ENCODE measurements at places on chromosomes 7 and 10.
A peak's percentile ranks its signal among the peaks of the same experiment; 100 is the strongest.

- DNase-seq = no peak
Observed at GRCh38 chr10:49133706-49134248, at the start of gene FAM170B. Gene FAM170B, minus strand, starts transcription at chr10:49134021. Its CDS starts 103 bp downstream, at chr10:49133918.

DNA sequence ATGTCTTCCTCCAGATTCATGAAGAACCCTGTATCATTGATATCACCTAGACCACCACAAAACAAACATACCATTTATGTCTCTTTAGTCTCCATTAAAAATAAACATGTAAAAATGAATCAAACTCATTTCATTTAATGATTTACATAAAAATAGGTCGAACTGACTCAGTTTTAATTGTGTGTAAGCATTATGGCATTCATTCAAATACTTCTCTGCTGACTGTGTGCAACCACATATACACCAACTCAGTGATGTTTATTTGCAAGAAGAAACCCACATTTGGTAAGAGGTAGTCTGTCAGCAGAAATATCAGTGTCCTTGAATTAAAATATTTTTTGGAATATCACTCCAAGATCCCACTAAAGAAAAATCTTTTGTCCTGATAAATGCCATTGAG is 30.5 kb downstream of the ABCB1 start:
- DNase-seq = no peak

GRCh38 chr10:116827214-116827671 is 22.1 kb upstream of the ENO4 start:
- no peak for DNase-seq

DNA sequence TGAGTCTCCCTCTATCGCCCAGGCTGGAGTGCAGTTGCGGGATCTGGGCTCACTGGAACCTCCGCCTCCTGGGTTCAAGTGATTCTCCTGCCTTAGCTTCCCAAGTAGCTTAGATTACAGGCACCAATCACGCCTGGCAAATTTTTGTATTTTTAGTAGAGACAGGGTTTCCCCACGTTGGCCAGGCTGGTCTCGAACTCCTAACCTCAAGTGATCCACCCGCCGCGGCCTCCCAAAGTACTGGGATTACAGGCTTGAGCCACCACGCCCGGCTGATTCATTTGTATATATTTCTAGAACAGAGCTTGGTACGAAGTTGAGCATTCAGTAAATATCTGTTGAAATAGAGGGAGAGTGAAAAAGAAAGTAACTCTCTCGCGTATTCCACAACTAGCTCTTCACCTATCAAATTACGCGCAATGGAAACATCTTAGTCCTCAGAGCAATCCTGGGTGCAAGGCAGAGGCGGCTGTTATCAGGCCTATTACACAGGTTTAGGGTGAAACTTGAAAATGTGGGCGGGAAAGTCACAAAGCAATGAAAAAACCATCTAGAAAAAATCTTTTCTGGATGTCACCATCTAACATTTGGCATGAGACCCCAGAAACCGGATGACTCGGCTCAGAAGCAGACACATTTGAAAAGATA is 707 bp upstream of the GHITM start:
- DNase-seq = no peak

DNA sequence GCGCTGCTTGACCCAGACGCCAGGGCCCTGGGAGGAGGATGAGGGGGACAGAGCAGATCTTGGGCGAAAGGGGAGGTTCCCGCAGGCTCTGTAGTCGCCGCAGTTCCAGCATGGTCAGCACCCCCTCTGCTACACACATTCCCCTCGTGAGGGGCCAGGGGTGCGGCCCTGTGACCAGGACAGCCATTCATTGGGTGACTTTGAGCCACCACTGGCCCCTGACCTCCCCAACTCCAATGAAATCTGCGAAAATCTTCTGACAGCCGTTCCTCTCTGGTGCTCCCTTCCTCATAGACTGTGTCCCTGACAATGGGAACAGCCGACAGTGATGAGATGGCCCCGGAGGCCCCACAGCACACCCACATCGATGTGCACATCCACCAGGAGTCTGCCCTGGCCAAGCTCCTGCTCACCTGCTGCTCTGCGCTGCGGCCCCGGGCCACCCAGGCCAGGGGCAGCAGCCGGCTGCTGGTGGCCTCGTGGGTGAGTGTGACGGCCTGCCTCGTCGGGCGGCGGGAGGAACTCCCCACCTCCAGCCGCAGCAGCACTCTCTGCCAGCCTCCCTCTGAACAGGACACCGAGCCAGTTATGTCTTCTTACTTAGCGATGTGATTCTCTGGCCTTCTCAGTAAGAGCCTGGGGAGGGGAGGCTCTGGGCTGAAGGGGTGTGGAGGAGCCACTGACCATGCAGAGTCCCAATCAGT is 825 bp downstream of the TMEM176A start:
- DNase-seq = no peak

DNA sequence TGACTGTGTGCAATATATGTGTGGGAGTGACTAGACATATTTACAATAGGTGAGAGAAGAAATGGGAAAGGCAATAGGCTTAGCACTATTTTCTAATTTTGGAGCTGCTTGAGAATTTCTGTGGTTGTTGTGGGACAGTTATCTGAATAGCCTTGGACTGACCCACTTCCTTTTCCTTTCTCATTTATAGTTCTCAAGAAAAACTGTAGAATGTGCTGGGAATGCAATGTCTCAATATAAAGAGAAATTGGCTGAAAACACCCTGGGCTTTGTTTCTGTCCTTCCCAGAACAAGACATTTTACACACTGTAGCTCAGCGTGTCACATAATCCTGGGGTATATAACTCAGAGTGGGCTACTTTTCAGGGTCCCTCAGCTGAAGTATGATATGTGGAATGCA is 153.0 kb upstream of the RHOBTB1 start:
- DNase-seq = no peak

DNA sequence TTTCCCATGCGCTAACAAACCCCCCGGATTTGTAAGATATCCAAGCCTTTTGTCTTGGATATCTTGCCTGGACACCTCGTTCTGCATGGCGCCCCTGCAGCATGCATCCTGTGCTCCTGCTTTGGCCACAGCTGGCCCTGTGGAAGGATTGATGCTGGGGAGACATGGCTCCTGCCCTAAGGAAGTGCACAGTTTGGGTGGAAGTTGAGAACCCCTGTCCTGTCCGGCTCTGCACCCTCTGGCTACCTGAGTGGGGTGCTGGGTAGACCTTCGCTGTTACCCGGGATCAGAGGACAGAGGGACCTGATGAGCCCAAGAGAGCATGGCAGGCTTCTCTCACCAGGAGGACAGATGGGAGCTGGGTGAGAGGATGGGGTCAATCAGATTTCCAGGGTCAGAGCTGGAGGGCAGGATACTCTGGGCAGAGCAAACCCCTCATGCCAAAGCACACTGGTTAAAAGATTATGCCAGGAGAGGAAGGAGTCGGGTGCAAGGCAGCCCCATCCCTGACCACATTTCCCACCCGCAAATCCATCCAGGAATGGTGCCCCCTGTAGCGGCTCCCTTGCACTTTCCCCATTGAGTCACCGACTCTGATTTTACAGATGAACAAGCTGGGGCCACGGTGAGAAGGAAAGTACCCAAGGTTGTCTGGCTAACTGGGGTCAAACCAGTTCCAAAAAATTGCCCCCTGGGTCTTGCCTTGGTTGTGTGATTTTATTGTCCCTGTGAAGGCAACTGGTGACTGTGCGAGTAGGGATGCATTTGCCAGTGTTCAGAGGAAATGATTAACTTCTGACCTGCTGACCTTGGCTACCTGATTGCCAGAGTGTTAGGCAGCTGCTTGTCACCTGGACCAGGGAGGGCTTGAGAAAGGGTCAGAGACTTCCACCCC is 290.1 kb upstream of the ZMIZ1 start:
- no peak for DNase-seq

GRCh38 chr7:145263886-145264285 is 428.0 kb upstream of the TPK1 start:
- DNase-seq = no peak

GRCh38 chr7:8443576-8444467 is 10.4 kb downstream of the NXPH1 start:
- DNase-seq = no peak

- no peak for DNase-seq
Observed at GRCh38 chr10:77768039-77768438, 130.4 kb upstream of the KCNMA1 start.

- DNase-seq = no peak
Observed at GRCh38 chr7:28533267-28533666, 120.9 kb downstream of the CREB5 start.

DNA sequence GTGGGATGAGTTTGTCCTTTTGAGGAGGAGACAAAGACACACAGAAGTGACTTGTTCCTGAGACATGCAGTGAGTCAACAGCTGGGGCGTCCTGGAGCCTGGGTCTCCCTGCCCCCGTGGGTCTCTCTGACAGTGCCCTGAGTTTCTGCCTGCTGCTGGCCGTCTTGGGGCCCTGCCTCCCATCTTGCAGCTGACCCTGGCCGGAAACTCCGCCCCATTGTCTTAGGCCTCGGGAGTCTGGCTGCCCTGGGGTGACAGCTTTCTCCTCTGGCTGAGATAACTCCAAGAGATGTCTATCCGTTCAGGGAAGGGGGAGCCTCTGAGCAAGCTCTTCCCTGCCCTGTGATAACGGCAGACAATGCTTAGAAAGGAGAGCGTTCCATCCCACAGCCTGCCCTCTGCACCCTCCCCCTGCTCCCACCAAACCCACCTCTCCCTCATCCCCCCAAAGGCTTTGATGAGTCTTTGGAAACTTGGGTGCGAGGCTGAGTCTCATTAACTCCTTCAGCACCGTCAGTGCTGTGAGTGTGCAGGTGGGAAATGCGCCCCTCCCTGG is 69.5 kb upstream of the PODXL start:
- no peak for DNase-seq

DNA sequence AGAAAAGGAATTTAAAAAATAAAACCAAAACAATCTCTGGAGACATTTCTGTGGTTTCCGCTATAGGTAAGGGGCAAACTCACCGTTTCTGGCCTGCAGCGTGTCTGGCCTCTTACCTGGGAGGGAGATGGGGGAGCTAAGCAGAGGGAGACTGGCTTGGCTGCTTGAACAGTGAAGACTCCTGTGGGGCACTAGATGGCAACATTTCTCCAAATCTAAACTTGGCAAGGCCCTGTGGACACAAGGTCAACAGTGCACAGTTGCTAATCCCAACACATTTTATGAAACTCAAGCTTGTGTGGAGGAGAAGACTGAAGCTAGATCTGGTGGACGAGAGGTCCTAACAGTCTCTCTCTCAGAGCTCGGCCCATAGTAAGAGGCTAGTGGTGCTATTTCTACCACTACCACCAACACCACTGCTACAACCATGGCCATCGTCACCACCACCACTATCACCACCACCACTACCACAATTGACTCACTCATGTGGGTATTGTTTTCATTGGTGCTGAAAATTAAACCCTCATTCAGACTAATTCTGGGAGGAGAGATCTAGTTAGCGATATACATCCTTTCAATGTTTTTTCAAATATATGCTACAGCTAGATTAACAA is 28.4 kb upstream of the CDHR3 start:
- peak; percentile 16 for DNase-seq
